Left forelimb (tissue), 1 donor: ENCODE measurements at places on chromosomes 2 and 18.

- DNase-seq = no peak
Measured at GRCh38 chr2:220000080-220000479, 372.6 kb downstream of the SLC4A3 start.

GRCh38 chr2:219676586-219676985 is 49.2 kb downstream of the SLC4A3 start:
- no peak for DNase-seq

DNA sequence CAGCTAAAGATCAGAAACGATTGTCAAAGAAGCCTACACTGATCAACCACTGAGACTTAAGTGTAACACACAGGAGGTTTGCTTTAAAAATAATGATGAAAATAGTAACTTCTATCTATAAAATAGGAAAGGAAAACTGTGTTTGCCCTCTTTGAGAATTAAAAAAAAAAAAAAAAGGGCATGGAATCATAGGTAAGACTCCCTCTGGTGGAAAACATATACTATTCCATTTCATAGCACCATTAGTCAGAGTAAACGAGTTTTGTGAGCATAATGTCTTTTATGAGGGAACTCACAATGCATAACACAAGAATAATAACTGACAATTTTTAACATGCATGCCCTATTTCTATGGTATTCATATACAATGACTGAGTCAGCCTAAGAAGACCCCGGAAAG is 36.3 kb downstream of the SLC35F5 start:
- no peak for DNase-seq

DNA sequence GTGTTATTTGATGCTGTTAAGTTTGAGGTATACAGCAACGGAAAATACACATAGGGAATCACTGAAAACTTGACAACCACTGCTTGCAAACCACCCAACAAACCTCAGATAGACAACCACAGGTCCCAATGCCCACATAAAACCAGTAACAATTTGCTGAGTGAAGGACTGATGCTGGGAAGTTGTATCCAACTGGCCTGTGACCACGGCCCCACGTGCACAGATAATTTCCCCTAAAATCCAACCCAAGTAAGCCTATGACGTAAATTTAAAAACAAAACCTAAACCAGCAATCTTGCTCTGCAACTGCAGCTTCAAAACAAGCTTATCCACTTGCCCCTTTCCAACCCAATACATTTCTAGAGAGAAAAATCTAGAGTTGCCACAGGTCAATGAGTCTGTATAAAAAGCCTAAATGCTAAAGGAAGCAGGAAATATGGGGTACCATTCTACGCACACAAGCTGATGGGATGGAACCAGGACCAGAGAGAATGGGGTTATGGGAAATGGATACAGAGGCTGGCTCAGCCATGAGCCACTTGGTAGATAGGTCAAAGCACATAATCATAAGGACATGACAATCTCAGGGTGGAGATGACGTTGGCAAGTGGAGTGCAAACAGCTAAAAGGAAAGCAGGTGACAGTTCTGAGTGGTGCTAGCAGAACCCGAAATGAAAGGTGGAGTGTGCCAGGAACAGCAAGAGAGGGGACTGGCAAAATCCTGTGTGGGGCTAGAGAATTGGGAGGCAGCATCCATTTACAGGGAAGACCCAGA is 27.8 kb upstream of the CREB1 start:
- DNase-seq = no peak

GRCh38 chr2:152525277-152525838 is 190.4 kb downstream of the FMNL2 start:
- DNase-seq = no peak

DNA sequence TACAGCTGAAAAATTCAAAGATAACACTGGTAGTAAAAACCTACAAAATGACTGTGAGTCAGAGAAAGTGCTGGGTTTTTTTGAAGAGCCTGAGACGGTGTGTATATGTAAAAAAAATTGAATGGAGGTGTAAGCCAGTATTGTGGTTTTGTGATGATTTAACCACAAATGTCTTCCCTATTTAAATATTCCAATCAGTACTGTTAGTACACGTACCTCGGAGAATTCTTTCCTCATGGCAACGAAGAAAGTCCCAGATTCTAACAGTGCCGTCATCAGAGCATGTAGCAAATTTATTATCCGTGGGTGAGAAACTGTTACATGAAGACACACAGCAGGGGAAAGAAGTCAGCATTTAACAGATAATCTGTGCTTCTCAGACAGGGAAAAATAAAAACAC is 48.1 kb downstream of the WDR33 start:
- no peak for DNase-seq

- no peak for DNase-seq
Measured at GRCh38 chr2:102439065-102439695, 16.2 kb downstream of the IL18RAP start.

GRCh38 chr2:54578648-54579045 is 122.5 kb downstream of the SPTBN1 start:
- no peak for DNase-seq

GRCh38 chr2:222656526-222657446 is 894 bp upstream of the FARSB start:
- no peak for DNase-seq

DNA sequence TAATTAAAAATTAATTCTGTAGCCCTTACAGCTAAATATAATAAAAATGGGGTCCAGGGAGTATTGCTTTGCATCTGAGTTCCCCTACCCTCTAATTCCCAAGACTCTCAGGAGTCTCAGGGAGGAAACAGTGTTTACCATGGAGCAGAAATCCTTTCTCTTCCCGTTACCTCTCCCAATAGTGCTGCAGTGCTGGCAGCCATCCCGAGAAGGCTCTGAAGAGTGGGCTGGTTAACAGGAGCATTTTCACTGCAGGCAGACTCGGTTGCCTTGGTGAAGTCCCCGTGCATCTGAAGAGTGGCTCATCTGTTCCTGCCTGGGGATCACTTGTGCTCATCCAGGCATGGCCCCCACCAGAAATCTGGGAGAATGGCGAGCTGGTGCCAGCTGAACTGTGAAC is 41.8 kb upstream of the TMEM178A start:
- DNase-seq = no peak

DNA sequence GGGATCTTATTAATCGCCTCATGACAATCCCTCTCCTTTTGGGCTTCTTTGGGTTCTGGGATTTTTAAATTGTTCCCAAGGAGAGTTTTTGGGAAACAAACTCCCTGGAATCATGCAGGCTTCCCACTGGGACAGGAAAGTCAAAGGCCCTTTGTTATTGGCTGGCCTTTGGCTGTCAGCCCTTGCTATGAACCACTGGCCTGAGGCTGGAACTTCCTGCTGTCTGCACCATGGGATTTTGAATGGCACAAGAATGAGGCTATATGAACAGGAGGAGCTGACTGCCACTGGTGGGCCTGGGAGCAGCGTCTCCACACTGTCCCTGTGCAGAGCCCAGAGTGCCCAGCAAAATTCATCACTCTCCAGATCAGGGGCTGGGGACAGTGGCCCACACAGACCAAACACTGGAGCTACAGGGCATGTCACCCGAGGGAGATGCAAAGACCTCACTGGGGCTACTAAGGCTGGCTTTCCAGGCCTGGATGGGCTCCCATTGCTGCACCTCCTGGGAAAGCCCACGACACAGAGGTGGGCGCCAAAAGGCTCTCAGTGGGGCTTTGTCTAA is 35.7 kb downstream of the STEAP3 start:
- DNase-seq = no peak

DNA sequence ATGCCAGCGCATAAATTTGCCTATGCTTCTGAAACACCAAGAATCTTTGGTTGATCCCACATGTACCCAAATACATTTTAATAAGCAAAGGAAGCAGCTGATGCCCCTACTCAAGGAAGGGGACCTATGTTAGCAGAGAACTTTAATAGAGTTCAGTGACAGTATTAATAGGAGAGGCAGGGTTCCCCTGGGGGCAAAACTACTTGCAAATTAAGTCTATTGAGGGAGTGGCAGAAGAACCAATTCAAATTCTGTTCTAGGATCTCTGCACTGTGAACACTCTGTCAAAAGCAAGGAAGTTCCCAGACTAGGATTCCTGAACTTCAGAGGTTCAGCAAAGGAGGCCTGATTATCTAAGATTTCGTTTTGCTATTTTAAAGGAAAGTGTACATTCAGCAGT is 47.5 kb downstream of the EPB41L3 start:
- DNase-seq = no peak

GRCh38 chr2:39227628-39228412 is 15.9 kb downstream of the CDKL4 start:
- peak; percentile 83 for DNase-seq
